Endodermal cell (in vitro differentiated cells): ENCODE measurements at places on chromosomes 4 and X. TPM values are rescaled to one million over a fixed set of nuclear protein-coding genes. Genes with fewer than 3 reads are reported as not detected.

DNA sequence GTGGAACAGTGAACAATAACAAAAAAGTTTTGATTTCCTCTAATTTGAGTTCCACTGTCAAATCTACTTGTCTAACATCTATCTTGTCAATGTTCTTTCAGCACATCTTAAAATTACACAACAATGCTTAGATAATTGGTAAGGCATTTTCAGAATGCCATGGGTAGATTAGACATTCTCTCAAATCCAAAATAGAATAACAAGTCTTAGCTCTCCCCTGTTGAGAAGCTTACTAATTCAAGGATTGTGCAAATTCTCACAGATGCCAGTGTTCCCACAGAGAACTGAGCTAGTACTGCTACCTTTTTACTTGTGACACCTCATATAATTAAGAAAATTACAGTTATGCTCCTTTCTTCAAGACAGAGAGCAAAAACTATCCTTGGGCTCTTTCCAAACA is 2442.0 kb downstream of the PCDH7 start:
- no peak for DNase-seq

DNA sequence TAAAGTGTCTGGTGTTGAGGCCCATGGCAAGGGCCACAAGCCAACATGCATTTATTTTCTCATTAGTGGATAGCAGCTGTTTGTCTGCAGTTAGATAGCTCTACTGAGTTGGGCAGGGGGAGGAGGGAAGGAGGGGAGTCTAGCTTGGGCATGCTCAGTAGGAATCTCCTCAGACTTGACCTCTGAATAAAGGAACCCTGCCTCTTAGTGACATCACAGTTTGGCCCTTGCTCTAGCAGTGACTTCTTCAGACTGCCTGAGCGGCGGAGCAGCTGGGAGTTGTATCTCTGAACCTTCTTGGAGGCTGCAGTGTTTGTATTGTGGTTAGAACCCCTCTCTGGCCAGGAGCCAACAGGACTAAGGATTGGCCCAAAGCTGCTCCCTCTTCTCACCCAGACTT is 57.4 kb downstream of the BCORL1 start:
- no peak for DNase-seq

DNA sequence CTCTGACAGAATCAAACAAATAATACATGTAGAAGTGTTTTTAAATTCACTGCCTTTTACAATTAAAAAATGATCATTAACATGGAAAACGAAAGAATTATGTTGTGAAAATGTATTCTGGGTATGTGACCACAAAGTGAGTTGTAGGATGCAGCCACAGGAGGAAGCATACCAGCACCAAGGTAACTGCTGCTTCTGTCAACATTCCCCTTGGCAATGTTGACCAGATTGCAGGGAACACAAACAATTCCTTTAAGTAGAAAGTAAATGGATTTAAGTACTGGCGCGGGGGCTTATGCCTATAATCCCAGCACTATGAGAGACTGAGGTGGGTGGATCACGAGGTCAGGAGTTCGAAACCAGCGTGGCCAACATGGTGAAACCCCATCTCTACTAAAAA is 1877.9 kb upstream of the PCDH7 start:
- DNase-seq, result no peak

DNA sequence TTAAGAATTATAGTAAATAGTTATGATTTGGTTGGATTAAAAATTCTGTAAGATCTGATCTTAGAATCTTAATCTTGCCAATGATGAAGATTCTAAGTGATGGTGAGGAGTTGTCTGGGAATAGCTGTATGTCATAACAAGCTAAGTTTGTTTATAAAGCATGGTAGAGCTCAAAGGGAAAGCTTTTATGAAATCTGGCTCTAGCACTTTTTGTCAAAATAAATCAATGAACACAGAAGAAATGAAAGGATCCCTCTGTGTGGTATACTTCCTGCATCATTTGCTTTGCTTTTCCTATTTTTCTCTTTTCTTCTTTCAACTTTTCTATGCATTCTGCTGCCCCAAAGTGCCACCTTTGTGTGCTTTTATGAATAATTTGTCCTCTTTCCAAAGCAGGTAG is 193.5 kb upstream of the FAT1 start:
- DNase-seq, result no peak

DNA sequence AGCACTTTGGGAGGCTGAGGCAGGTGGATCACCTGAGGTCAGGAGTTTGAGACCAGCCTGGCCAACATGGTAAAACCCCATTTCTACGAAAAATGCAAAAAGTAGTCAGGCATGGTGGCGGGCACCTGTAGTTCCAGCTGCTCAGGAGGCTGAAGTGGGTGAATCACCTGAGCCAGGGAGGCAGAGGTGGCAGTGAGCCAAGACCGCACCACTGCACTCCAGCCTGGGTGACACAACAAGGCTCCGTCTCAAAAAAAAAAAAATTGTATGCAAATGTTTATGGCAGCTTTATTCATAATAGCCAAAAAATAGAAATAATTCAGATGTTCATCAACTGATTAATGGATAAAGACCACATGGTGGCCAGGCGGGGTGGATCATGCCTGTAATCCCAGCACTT is 9.8 kb upstream of the NOCT start:
- no peak for DNase-seq

The USP11 gene
- total RNA-seq, result 113 to 128 TPM (median 126 TPM) in 3 replicates

The TLR7 gene
- not detected in 2 replicates for total RNA-seq

The PRRG3 gene
- total RNA-seq, result 7.0 to 11.4 TPM (median 11.4 TPM) in 3 replicates

DNA sequence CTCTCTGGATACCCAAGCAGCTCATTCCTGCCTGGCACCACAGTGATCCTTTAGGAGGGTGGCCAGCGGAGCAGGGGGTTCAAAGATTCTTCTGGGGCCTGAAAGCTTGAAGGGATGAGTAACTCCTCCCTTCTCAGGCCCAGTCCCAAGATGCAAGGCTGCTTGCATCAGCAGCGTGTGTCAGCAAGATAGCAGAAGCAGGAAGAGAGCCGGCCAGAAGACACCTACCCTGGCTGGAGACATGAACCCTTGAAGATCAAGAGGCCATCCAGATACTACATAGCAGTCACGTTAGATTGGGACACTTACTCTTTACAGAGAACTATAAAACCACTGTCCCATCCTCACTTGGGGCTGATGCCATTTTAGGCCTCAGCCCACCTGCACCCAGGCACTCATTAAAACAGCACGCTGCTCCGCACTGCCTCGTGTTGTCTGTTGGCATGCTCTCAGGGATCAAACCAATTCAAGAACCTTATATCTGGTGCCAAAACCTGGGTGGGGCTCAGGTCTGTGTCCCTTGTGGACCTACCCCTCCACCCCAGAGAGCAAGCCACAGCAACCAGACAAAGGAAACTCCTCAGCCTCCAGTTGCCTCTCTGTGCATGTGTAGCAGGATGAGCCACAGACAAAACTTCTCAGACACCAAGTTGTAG is 6.5 kb downstream of the UGT2B17 start:
- DNase-seq, result no peak

The CSN2 gene
- not detected in 3 replicates for total RNA-seq

GRCh38 chr4:52555356-52555716 is 103.8 kb downstream of the USP46 start:
- DNase-seq, result no peak

The NSUN7 gene
- 18.2 to 29.6 TPM (median 26.7 TPM) in 3 replicates for total RNA-seq

The HHIP gene
- total RNA-seq, result 0.68 to 2.4 TPM (median 1.8 TPM) in 3 replicates

DNA sequence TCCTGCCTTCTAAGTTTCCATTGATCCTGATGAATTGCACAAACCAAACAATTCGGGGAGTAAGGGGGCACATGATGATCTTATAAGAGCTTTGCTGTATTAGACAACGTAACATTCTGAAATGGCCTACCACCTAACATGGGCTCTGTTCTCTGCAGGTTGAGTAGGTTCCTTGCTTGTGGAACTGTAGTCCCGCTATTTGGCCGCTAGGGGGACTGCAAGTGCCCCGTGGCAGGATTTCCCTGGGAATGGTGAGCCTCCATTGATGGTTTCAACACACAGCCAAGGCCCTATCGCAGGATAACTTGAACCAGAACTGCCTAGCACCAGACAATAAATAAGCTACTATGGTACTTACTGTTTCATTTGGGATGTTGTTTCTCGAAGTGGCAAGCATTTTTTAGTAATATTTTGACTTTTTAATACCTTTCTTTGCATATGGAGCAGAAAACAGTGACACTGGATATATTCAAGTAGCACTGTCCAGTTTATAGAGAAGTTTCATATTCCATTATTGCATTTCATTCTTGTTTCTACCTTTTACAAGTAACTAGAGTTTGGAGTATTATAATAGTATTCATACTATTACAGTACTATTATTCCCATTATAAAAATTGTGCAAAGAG is 11.9 kb downstream of the AR start:
- DNase-seq, result peak; percentile 69

GRCh38 chrX:129932821-129933321 is 26.9 kb downstream of the UTP14A start:
- peak; percentile 68 for DNase-seq

The FAM47A gene
- total RNA-seq, result not detected in 3 replicates

GRCh38 chr4:70688795-70689231 is 481 bp downstream of the UTP3 start:
- peak; percentile 57 for DNase-seq

GRCh38 chr4:70844180-70844579 is 4.5 kb upstream of the GRSF1 start:
- DNase-seq, result no peak

DNA sequence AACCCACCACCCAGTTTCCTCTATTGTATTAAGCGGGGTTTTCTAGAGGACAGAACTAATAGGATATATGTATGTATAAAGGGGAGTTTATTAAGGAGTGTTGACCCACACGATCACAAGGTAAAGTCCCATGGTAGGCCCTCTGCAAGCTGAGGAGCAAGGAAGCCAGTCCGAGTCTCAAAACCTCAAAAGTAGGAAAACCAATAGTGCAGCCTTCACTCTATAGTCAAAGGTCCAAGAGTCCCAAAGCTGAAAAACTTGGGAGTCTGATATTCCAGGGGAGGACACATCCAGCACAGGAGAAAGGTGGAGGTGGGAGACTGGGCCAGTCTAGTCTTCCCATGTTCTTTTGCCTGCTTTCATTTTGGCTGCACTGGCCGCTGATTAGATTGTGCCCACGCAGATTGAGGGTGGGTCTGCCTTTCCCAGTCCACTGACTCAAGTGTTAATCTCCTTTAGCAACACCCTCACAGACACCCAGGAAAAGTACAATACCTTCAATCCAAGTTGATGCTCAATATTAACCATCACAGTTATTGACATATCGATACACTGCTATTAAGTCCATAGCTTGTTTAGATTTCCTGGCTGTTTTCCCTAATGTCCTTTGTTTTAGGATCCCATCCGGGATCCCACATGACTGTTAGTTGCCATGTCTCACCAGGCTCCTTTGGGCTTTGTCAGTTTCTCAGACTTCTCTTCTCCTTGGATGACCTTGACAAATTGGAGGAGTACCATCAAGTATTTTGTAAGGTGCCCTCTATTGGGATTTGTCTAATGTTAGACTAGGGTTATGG is 12.2 kb downstream of the UCHL1 start:
- DNase-seq, result no peak

GRCh38 chr4:158043971-158044618 is 128.7 kb downstream of the GASK1B start:
- DNase-seq, result no peak

- no peak for DNase-seq
Observed at GRCh38 chrX:108557580-108557979, 117.9 kb downstream of the COL4A5 start.

DNA sequence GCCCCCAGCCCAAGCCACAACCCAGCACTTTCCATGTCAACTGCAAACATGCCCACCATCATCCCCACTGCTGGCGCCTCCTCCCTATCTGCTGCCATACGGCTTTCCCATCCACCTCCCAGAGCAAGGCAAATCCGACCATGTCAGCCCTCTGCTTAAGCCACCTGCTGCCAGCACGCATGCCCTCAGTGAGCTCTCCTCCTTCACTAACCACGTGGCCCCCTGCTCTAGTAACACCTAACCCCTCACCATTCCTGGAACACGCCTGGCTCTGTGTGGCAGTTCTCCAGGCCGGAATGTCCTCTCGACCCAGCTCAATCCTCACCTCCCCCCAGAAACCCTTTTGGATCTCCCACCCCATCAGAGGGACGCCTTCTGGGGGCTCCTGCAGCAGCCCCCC is 17.4 kb downstream of the BCAP31 start:
- no peak for DNase-seq

DNA sequence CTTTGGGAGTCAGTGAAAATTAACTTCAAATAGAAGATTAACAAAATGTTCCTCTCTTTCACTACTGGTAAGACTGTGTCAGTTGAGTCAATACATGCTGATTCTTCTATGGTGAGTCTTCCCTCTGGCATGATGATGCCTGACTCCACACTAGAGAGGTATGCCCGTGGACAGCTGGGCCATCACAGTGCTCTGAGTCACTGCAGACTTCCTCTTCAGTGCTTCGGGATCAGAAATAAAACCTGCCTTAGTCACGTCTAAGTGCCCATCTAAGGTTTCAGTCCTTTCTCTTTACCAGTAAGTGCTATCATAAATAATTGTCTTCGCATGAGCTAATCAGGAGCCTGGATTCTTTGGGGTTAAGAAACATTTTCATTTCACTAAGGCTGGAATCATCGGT is 1.6 kb upstream of the ASB5 start:
- no peak for DNase-seq

GRCh38 chr4:178080312-178080711 is 638.1 kb upstream of the AGA start:
- DNase-seq, result no peak

DNA sequence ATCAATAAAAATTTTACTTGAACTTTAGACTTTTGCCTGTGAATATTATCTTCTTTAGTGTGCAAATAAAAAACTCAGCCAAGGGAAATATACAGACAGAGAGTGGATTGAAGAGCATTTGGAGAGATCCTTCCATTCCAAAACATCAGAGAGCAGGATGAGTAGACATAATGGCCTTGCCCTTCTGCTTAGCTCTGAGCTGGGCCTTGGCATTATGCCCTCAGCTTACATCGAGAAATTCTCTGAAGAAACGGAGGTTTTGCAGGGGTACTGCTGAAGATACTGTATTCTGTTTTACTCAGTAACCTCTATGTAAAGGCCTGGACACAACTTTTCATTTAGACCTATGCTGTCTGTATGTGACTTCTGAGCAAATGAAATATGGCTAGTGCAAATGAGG is 317.4 kb downstream of the STIM2 start:
- DNase-seq, result no peak

The CSAG1 gene
- total RNA-seq, result not detected in 3 replicates

- no peak for DNase-seq
Observed at GRCh38 chrX:73126240-73126639, 46.9 kb upstream of the PABPC1L2A start.

DNA sequence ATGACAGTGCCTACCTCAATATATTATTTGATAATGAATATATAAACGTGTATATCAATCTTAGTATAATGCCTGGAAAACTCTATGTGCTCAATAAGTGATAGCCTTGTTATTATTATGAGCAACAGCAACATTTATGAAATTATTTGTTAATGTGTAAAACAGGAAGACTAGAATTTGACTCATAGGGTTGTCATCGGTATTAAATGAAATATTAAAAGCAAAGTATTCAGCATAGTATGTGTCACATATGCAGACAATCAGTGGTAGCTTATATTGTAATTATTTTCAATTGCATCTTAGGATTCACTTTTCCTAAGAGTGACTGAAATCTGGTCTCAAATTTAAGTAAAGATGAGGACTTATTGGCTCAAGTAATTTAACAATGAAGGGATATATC is 24.6 kb downstream of the SPANXD start:
- DNase-seq, result no peak

GRCh38 chr4:36919721-36920120 is 324.8 kb upstream of the NWD2 start:
- no peak for DNase-seq
